ENCODE measurements at places on chromosomes 5 and 9.

DNA sequence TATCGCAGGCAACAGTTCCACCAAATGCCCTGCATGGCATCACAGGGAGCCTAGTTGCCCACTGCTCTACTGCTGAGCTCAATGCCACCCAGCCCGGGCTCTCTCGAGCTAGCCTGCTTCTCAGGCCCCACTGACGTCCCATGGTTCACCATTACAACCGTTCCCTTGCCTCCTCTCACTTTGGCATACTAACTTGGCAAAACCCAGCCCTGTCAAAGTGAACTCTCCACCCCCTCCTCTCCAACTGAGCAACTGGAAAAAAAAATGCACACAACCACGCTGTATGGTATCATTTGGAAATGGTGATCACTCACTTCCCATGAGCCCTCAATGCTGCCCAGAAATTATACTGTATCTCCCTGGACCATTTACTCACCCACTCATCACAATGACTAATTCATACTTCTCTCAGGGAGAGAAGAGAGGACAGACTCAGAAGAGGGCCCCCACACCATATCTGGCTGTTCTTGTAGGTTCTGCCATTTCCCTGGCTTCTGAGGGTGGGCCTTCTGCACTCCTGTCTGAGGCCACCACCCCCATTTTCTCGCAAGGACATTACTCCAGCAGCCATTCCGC, 51.4 kb upstream of the RARS1 start:
- DNase-seq: no peak

- DNase-seq: no peak
Observed at GRCh38 chr9:68705531-68706362, 707 bp downstream of the PIP5K1B start.

GRCh38 chr5:139863361-139863760, 67.8 kb downstream of the PSD2 start:
- no peak for DNase-seq

DNA sequence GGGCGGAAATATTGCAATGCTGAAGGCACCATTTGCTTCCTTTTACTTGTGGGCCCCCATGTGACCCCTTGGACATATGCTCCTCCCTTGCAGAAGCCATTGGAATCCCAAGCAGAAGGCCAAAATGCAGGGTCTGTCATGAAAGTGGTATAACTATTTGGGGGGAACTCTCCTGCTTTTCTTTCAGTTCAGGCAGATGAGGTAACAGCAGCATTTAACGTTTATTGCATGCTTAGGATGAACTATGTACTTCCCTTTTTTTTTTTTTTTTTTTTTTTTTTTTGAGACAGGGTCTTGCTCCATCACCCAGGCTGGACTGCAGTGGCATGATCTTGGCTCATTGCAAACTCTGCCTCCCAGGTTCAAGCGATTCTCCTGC, 7.8 kb downstream of the FOXI1 start:
- DNase-seq: no peak

Data from kidney capillary endothelial cell (primary cell).